Activated CD4-positive, alpha-beta T cell treated with anti-CD3 and anti-CD28 coated beads, Interleukin-2, amount 50 U/mL, for 16 hours (primary cell): ENCODE measurements at places on chromosomes 5 and 9.

DNA sequence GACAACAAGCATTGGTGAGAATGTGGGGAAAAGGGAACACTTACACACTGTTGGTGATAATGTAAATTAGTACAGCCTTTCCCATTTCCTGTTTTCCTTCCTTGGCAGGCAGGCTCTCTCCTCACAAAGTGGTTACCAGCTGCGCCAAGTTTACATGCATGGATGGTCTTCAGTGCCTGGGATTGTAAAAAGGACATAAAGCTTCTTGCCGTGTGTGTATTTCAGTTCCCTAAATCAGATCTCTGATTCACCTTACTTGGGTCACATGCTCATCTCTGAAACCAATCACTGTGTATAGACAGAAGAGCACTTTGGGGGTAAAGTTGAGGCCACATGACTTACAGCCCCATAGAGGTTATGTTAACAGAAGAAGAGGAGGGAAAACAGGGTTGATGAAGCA, 92.8 kb downstream of the CAVIN4 start:
- no peak for DNase-seq

GRCh38 chr9:97856857-97857605, 4.0 kb downstream of the FOXE1 start:
- DNase-seq: no peak

DNA sequence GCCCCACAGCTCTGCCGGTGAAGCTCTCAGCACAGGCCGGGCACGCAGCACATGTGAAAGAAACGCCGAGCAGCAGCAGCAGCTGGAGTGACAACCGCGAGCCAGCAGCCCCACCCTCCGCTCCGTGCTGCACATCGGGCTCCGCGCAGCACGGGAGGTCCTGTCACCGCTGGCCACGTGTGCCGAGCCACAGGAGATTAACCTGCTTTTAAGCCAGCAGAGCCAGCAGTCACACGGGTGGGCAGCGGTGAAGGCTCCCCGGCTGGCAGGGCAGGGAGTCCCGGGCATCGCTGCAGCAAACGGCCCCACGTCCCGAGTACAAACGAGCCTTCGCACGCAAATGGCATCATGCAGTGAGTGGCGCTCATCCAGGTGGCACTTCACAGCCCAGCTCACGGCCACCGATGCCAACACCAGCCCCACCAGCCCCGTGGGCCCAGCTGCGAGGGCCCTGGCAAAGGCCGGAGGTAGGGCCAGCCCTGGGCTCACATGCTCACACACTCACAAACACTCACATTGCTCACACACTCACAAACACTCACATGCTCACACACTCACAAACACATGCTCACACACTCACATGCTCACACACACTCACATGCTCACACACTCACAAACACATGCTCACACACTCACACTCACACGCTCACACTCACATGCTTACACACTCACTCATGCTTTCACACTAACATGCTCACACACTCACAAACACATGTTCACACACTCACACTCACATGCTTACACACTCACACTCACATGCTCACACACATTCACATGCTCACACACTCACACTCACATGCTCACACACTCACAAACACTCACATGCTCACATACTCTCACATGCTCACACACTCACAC, 11.1 kb downstream of the CCDC187 start:
- DNase-seq: no peak

DNA sequence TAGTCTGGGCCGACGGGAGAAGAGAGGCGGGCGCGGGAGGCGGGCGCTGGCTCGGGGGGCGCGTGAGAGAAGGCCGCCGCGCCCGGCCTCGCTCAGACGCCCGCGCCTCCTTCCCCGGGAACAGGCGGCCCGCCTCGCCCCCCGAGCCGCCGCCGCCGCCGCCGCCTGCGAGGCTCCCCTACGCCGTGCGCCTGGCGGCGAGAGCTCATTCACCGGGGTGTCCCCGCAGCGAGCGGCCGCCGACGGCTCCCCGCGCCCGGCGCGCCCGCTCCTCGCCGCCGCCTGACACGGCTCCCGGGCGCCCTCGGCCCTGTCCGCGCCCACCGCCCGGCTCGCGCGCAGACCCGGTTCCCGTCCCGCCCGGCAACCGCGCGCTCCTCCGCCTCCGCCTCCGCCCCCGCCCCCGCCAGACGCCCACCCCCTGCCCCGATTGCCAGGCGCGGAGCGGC, at the start of gene GNAQ:
Gene GNAQ (minus strand): TSS at position 368 of the 449 bp plus-strand sequence. CDS start 576 bp downstream, outside the sequence.
- no peak for DNase-seq

DNA sequence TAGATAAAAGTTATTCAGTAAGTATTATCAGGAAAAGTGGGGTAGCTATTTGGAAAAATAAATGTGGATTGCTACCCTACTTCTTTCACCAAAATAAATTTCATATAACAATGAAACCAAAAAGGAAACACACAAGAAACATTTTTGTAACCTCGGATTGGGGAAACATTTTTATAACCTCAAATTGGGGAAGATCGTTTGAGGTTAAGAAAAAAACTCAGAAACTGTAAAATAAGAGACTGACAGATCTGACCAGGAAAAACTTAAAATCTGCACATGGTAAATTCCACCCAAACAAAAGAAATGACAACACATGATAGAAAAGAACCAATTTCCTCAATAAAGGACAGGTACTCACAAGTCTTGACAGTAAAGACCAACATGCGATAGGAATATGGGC, 13.5 kb downstream of the EFCAB9 start:
- DNase-seq: no peak

- no peak for DNase-seq
These were observed 65.8 kb downstream of the SETX start for GRCh38 chr9:132288966-132289365.

DNA sequence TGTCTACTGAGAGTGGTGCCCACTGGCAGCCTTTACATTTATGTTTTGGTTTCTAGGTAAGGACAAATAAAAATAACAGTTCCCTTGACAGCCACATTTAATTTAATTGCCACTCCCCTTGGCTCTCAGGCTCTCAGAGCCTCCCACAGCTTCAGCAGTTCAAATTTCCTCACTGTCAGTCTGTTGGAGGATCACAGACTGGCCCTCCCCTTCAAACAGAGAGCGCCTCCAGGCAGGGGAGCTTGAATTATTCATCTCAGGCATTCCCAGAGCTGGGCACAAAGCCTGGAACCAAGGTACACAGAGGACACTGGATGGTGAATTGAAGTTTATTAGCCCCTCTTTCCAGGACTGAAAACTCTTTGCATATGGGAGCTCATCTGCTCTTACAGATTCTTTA, 407.7 kb downstream of the SPOCK1 start:
- no peak for DNase-seq

GRCh38 chr9:31355159-31355882, 1029.1 kb upstream of the ACO1 start:
- DNase-seq: no peak

GRCh38 chr9:131719262-131719908, 20.5 kb downstream of the RAPGEF1 start:
- DNase-seq: no peak

GRCh38 chr5:44997506-44997905, 188.8 kb downstream of the MRPS30 start:
- no peak for DNase-seq

DNA sequence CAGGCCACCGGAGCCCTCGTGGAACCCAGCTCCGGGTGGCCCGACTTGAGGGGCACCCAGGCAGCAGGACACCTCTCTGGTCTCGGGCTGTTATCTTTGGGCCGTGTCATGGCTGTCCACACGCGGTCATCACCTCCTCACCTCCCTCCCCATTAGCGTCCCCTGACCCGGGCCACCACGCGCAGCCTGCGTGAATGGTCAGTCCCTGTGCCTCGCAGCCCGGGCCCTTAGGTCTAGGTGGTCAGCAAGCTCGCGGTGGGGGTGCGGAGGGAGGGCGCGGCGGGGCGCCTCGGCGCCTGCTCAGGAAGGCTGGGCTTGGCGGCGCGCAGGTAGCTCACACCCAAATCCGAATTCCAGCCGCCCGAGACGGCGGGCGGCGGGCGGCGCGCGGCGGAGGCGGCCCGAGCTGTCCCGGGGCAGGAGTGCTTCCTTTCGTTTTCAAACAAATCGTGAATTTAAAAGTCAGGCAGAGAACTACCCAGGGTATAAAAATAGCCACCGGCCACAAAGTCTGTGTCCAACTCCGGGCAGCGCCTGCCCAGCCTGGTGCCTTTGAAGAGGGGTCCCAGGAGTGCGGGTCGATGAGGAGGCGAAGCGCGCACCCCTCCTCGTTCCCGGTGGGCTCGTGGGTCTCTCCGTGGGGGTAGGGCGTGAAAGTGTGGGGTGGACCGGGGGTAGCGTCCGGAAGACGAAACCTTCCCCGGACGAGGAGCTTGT, 1.0 kb upstream of the RXRA start:
- DNase-seq: no peak

- no peak for DNase-seq
These were observed 50.9 kb downstream of the GOLPH3 start for GRCh38 chr5:32123058-32123805.

- DNase-seq: no peak
These were observed 184.6 kb upstream of the PUM3 start for GRCh38 chr9:3028535-3028934.
